ENCODE measurements at places on chromosomes 1 and 21.

DNA sequence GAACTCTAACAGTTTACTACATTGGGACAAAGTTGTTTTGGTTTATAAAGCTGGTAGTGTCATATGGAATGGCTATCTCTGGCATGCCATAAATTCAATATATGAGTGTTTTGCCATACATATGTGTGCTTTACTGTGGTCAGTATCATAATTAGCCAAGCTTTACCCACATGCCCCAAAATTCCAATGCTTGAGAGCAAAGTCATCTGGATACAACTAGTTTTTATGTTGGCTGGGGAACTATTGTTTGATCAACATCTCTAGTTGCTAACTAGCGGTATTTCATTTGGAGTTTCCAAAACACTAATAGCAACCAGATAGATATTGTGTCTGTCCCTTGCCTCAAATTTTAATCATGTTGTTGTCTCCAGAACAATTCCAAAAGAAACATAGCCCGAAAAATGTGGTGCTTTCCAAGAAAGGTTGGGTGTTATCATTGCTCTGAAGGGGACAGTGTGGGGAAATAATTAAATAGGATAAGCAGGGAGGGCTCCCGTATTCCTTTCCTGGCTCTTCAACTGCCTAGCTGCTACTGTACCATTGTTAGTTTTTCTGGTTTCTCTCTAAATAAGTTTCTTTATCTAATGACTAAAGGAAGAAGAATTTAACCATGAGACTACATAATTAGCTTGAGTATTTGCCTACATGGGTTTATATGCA lies 136.1 kb downstream of the TGFB2 start:
- no peak for DNase-seq

- DNase-seq, result no peak
Measured at GRCh38 chr1:89525169-89525855, 683 bp downstream of the LRRC8B start.

DNA sequence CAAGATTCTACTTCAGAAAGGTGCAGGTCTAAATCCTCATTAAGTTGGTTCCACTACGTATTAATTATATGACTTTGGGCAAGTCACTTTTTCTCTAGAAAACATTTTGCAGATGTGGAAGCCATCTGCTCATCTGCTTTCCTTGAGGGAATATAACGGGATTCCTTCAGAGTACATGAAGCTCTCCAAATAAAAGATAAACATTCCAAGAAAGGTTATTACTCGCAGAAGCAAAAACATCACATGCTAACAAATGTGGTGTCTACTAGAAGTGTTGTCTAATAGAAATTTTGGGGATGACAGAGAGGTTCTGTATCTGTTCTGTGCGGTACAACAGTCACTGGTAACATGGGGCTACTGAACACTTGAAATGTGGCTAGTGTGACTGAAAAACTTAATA lies 60.2 kb downstream of the NIBAN1 start:
- DNase-seq, result no peak

DNA sequence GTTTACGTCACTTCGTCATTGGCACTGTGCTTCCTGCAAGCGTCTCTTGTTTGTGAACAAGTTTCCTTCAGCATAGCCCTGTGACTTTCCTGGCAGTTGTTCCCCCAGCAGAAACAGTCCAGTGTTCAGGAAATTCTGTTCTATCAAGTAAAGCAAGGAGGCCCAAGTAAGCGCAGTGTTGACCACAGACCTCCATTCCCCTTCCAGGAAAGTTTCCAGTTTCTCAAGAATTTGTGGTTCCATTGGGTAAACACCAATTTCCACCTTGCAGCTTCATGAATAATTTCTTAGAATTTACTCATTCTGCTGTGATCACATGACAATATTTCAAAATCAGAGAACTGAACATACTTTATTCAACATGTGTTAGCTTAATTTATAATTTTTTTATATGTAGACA lies 88.5 kb upstream of the ETV3 start:
- no peak for DNase-seq

- DNase-seq, result no peak
Measured at GRCh38 chr1:29227511-29227910, 3.2 kb downstream of the MECR start.

- DNase-seq, result no peak
Measured at GRCh38 chr1:3911981-3912808, 12.1 kb upstream of the C1orf174 start.

DNA sequence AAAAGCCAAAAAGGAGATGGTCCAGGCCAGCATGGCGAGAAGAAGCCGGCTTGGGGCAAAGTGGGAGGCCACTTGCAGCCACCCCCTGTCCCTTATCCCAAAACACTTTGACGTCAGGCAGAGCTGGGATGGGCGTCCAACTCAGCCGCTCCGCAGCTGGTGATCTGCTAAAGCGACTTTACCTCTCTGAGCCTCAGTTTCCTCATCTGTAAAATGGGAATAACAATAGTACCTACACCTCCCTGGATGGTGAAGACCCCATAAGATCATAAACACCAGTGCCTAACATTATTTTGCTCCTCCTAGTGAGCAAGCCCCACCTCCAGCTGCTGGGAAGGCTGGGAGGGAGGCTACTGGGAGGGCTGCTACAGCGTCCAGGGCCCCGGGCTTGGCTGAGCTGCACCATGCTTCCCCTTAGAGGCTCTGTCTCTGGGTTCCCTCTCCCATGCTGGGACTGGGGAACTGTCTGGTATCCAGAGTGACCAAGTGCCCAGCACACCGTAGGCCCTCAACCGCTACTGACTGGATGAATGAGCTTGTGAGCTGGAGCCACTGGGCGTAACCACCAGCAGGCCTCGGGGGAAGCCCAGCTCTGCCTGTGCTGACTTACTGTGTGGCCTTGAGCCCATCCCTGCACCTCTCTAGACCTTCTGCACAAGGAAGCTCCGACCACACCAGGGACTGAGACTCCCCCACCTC lies 18.3 kb downstream of the IFFO2 start:
- DNase-seq, result no peak
